ENCODE measurements at places on chromosomes 5 and 9.
A peak's percentile ranks its signal among the peaks of the same experiment; 100 is the strongest.

DNA sequence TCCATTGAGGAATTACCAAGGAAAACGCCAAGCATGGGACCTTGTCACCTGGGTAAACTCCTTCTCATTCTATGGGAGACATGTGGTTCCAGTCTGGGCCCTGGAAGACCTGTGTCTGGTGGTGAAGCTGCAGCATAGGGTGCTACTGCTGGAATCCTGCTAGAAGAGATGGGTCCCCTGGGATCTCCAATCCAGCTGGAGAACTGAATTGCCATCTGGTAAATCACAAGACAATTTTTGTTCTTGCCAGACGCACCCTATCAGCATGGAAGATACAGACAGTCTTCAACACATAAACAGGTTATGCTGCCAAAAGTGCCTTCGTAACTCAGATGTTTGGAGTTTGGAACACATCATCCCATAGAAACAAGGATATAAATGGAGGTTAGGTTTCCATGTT is 424.0 kb upstream of the BRINP1 start:
- no peak for DNase-seq

DNA sequence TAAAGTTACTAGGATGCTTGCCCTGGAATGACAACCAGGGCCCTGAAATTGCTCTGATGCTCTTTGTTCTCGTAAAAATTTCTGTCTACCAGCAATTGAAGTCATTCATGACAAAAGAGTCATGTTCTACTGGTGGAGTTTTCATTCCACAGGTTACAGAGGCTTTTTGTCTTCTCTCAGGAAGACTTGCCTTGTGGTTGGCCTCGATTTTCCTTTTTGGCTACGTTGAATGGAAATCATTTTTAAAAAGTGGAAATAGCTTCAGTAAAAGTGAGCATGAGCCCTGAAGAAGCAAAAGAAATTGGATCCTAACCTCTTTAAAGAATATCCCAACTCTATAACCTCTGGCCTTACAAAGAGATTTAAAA is 255.2 kb downstream of the AOPEP start:
- DNase-seq = no peak

GRCh38 chr5:175854231-175855040 is 16.9 kb upstream of the CPLX2 start:
- DNase-seq = no peak

DNA sequence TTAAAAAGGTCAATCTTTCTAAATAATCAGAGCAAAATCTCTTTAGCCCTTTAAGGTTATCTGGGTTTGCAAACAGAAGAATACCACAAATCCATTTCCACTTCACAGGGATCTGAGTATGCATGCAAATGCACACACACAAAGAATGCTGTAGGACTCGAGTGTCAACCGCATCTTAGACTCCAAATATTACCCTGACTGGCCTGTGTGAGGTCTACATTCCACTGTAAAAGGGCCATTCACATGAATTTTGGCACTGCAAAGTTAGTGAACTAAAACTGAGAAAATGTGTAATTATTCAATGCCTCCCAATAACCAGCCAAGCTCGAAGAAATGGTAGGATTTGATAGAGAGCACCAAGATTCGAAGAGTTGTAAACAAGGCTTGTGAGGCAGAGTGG is 199.9 kb downstream of the AGTPBP1 start:
- DNase-seq = no peak

DNA sequence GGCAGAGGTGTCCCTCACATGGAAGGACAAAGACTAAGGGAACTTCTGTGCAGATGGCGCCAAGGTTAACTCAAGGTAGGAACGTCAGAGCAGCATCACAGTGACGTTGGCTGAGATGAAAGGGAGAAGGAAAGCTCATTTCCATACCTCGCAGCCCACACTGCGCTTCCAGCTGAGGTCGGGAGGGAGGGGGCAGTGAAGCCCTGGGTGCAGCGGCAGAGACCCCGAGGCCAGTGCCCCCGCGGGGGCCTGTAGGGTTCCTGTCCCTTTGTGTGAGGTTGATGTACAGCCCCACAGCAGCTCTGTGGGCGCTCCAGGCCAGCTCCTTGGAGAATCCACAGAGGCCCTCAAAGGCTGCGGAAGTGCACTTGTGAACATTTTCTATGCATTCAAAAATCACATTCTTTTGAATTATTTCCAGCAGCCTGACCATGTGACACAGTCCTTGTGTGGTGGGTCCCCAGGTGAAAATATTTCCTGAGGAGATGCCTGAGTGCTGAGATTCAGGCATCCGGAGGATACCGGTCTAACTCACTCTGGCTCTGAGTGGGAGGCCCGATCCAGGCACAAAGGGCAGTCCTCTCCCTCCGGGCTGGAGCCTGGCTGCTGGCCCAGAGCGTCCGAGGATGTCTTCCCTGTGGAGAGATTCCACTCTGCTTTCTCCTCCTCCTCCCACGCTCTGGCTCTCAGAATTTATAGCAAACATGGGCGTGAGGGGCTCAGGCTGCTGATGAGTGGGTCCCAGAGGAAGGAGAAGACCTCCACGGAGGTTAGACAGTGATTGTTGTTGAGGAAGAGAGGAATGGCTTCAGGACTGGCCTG is 150.7 kb downstream of the ICE1 start:
- DNase-seq = peak; percentile 37

- DNase-seq = no peak
Observed at GRCh38 chr5:154863291-154864080, 5.1 kb downstream of the CNOT8 start.
